ENCODE measurements at places on chromosomes 11 and 22.

DNA sequence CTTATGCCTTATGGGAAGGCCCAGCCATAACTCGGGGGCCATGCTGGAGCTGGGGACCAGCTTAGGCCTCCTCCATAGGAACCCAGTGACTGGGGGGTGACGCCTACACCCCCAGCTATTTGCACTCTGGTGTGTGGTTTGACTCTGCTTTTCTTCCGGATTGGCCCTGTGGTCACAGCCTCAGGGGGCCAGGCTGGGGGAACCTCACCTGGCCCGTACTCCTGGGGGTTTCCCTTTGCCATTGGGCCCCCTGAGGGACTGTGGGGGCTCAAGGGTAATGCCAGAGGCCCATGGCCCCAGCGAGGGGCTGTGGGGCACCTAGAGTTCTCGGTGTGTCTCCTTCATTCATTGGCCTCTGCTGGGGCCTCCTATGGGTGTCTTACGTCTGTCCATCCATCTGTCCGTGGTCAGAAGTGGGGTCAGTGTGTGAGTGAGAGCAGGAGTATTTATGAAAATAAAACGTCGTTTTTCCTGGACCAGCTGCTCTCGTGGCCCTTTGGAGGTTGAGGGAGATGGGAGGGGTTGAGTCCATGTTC lies 6.3 kb upstream of the SH3BP1 start:
- no peak for DNase-seq

GRCh38 chr11:105878510-105878909 lies 143.5 kb downstream of the MSANTD4 start:
- DNase-seq, result no peak

- DNase-seq, result no peak
These were observed 717 bp downstream of the OSM start for GRCh38 chr22:30265823-30266444.

DNA sequence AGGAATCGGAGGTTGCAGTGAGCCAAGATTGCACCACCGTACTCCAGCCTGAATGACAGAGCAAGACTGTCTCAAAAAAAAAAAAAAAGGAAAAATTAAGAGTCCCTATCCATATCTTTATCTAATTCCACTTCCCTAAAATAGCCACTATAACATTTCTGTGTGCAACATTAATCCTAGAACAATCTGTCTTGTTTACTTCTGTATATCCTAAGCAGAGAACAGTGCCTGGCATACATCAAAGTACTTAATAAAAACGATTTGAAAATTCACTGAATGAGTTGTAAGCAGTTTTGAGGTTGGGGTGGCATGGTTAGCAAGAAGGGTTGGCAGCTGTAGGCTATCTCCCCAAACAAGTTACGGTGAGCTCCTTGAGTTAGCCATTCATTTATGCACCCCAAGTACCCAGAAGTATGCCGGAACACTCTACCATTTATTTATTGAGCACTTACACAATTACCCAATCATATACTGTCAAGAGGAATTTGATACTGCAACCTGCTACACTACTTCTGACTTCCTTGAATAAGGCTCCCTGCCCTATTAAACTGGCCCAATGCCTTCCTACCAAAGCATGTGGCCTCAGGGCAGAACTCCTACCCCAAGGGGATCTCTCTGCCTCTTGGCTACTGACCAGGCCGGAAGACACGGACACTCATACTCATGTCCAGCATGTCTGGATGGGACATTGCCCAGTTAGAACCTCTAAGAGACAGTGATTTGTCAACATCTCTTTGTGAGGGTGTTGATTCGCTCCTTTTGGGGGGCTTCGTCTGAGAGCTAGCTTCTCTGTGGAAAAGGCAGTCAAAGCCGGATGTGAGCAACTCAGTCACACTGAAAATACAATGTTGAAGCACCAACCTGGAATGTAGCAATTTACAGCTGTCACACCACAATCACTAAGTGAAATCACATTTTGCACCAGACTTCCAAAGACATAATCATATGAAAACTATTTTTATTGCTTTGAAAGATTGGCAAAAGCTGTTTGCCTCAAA lies 16.3 kb upstream of the TMEM41B start:
- no peak for DNase-seq
